Activated gamma-delta T cell treated with anti-CD3 and anti-CD28 coated beads, Interleukin-2, amount 50 U/mL, for 16 hours (primary cell): ENCODE measurements at places on chromosomes 3 and 15.

DNA sequence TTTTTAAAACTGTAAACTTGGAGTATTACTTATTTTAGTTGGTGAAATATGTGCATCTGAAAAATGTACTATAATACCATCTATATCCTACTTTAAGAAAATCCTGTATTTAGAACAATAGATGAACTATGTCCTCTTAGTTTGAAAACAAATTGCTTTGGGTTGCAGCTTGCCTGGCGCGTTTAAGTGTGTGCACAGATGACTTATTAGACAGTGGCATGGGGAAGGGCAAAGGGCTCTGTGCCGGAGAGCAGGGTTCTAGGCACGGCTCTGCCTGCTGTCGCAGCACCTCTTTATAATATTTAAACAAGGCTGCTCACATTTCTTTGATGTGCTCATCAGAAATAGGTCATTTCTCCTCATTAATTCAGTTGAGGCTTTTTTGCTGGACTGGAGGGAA lies 10.0 kb downstream of the PXK start:
- DNase-seq: no peak

DNA sequence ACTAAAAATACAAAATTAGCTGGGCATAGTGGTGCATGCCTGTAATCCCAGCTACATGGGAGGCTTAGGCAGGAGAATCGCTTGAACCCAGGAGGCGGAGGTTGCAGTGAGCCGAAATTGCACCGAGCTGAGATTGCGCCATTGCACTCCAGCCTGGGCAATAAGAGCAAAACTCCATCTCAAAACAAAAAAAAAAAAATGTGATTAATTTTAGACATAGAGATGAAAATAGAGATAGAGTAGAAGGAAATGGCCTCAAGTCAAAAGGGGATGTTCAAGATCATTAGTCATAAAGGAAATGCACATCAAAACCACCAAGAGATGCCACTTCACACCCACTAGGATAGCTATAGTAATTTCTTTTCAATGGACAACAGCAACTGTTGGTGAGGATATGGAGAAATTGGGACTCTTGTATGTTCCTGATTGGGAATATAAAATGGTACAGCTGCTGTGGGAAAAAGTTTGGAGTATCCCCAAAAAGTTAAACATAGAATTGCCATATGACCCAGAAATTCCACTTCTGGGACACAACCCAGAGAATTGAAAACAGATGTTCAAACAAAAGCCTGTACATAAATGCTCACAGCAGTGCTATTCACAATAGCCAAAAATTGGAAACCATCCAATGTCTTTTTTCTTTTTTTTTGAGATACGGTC lies 55.4 kb downstream of the ABHD2 start:
- no peak for DNase-seq

DNA sequence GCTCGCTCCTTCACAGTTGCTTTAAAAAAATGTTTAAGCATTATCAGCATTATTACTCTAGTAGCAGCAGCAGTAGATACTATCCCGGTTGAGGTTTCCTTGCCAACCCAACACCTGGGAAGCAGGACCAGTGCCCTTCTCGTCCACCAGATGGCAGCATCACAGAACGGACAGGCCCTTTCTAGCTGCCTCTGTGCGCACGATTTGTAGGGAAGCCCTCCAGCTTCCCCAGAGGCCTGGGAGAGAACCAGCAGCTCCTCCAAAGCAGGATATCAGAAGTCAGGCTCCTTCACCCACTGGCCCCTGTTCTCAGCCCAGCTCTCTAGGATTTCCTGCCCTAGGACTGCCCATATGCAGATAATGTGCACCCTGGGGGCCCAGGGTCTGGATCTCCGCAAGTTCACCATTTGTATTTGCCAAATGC lies 16.8 kb upstream of the ESYT3 start:
- peak; percentile 31 for DNase-seq

DNA sequence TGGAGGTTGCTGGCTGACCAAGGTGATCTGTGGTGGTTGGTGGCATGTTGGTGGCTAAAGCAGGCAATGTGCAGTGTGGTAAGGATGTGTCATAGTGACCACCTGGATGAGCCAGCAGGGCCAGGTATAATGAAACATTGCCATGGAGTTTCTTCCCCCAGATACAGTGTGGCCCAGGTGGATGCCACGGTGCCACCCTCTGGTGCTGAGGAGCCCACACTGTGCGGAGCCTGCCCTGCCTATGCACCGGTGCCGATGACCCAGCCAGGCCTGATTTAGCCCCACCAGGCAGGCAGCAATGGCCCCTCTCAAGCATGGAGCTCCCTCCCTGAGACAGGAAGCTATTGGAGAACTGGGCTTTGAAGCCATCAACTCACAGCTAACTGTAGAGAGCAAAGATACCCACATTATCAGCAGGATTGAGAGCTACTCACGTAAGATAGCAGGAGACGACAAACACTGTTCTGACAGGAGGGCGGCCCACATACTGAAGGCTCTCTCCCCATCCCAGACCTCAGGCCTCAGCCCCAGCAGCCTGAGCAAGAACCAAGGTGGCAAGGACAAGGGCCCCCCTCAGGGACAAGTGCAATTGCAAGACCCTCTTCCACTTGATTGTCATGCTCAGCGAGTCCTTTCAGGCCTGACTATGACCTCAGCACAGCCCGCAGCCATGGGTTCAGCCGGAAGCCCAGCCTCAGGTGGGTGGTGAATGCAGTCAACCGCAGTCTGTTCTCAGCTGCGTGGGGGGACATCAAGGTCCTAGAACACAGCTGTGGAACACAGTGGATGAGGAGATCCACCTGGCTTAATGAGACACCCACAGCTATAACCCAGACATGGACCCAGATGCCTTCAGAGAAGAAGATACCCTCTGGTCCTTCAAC lies 82.8 kb upstream of the CDV3 start:
- no peak for DNase-seq

DNA sequence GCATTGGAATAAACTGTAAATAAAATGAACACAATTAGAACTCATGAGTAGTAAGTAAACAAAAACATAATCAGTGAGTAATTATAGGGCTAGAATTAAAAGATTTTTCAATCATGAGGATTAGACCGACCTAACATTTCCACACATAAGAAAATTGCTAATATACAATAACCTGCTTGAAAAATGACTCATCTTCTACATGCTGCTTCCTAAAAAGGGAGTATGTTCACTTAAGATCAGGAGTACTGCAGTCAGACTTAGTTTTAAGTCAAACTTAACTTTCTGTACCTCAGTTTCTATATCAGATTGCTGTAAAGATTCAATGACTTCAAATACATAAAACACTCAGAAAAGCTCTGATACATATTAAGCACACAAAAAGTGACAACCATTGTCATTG lies 22.6 kb upstream of the NEK10 start:
- no peak for DNase-seq

GRCh38 chr3:193777524-193777923 lies 184.5 kb downstream of the OPA1 start:
- DNase-seq: no peak
